ENCODE measurements at places on chromosomes 1 and 21.
A peak's percentile ranks its signal among the peaks of the same experiment; 100 is the strongest.

DNA sequence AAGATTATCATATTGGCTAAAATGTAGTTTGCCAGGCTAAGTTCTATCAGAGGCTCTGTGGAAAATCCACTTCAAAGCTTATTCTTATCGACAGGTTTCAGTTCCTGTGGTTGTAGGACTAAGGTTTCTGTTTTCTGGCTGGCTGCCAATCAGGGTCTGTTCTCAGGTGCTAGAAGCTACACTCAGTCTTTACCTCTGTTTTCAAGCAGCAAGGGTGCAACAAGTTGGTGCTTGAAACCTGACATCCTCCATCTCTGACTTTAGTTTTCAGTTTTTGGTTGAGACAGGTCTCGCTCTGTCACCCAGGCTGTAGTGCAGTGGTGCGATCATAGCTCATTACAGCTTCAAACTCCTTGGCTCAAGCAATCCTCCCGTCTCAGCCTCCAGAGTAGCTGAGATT, 15.3 kb upstream of the TMCO2 start:
- no peak for DNase-seq

- no peak for DNase-seq
Measured at GRCh38 chr1:207654320-207654719, 9.4 kb downstream of the CR1L start.

DNA sequence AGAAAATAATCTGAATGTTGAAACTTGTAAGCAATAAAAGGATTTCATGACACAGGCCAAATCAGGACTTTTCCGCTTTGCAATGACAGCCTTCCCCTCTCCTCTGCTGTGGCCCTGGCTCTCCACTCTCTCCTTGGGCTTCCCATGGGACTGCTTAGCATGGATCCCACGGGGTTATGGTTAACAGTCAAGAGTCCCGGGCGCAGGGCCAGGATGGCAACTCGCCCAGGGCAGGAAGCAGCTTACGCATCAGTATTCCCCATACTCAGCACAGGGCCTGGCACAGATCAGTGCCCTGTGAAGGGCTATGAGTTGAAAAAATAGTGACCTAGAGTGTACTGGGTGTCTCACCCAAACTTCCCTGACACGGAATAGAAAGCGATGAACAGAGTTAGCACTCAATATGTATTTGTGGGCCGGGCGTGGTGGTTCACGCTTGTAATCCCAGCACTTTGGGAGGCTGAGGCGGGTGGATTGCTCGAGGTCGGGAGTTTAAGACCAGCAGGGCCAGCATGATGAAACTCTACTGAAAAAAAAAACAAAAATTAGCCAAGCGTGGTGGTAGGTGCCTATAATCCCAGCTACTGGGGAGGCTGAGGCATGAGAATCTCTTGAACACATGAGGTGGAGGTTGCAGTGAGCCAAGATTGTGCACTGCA, 29.1 kb upstream of the GRHL3 start:
- DNase-seq = peak; percentile 96

DNA sequence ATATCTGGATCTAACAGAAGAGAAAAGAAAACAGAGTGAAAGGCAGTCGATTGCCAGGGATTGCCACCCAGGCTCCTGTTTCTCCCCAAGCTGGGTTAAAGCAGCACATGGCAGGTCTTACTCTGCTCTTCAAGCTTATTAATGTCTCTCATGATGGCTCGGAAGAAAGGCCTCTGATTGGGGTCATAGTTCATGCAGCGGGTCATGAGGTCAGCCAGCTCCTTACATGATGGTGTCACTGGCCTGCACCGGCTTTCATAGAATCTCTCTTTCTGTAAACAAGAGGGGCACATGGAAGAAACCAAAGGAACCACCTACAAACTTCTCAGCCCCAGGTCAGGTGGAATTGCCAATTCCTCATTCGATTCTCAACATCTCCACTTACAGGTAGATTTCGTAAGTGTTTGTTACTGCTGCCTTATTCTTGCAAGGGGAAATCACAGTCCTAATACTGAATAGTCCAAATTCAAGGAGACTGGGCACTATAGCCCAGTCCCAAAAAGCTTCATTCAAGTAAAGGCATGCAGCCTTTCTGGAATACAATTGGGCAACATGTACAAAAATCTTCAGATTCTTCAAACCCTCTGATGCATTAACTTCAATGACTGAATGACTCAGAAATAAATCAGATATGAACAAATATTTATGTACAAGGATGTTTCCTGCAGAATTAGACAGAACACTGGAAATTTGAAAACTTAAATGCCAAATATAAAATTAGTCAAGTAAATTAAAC, 96.6 kb downstream of the RAVER2 start:
- no peak for DNase-seq

- no peak for DNase-seq
Measured at GRCh38 chr1:54001591-54001990, 16.4 kb downstream of the LDLRAD1 start.

- DNase-seq = no peak
Measured at GRCh38 chr1:8356256-8357209, 38.6 kb downstream of the SLC45A1 start.

GRCh38 chr1:17670587-17671313, 84.4 kb upstream of the ACTL8 start:
- no peak for DNase-seq

DNA sequence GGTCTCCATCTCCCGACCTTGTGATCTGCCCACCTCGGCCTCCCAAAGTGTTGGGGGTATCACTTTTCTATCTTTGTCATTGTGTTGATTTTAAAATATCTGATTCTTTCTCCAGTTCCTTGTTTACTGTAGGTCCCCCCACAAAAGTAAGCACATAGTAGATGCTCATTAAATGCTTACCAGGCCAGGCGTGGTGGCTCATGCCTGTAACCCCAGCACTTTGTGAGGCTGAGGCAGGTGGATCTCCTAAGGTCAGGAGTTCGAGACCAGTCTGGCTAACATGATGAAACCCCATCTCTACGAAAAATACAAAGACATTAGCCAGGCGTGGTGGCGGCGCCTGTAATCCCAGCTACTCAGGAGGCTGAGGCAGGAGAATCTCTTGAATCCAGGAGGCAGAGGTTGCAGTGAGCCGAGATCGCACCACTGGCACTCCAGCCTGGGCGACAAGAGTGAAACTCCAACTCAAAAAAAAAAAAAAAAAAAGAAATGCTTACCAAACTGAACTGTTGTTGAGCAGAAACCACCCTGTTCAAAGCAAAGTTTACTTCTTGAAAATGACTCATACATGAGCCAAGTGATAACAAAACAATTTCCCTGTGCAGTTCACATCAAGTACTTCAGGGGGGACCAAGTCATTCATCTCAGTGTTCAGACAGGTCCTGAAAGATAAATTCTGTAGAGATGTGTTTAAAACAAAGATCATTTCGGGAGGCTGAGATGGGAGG, 24.3 kb upstream of the NID1 start:
- no peak for DNase-seq

GRCh38 chr1:28835237-28835650, 23.3 kb downstream of the OPRD1 start:
- peak; percentile 47 for DNase-seq

DNA sequence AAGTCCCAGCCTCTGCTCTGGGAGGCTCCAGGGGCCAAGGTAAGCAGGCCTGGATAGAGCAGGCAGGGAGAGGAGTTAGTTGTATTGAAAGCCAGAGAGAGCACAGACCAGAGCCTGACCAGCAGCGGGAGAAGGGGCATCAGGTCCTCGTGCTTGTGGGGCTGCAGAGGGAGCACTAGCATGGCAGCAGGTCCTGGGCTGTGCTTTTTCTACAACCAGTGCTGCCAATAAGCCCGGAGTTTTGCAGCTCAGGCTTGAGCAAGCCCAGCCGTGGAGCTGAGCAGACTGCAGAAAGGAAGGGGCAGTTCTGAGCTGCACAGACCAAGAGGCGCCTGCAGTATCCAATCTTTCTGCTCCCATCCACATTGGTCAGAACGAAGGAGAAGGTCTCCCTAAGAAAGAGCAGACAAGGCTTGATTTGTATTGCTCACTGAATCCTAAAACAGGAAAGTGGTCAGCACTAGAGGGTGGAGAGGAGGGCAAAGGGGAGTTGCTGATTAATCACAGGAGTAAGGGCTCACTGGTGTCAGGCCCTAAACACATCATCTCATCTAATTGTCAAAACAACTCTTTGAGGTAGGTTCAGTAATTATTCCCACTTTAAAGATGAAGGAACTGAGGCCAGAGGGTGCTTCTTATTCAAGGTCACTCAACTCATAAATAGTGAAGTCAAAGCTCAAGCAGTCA, 2.7 kb downstream of the DENND2D start:
- no peak for DNase-seq

- DNase-seq = no peak
Measured at GRCh38 chr1:153533689-153534201, 2.0 kb downstream of the S100A6 start.

DNA sequence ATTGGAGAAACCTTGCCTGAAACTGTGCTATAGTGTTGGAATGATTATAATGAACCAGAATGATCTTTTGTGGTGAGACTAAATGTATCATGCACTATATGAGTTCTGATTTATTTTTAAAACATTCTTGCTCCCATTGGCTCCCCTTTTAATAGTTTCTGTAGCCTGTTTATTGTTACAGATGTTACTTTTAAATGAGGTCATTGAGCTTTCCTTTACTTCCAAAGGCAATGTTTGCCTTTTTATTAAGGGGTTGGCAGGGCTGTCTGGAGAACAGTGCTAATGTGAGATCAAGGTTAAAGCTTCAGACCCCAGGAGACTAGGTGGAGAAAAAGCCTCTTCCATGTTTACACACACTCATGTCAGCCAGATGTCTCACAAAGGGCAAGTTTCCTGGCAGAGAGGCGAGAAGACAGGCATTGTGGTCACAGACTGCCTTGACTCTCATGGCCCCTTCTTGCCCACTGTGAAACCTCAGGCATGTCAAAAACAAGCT, 120.6 kb upstream of the RAVER2 start:
- DNase-seq = no peak

DNA sequence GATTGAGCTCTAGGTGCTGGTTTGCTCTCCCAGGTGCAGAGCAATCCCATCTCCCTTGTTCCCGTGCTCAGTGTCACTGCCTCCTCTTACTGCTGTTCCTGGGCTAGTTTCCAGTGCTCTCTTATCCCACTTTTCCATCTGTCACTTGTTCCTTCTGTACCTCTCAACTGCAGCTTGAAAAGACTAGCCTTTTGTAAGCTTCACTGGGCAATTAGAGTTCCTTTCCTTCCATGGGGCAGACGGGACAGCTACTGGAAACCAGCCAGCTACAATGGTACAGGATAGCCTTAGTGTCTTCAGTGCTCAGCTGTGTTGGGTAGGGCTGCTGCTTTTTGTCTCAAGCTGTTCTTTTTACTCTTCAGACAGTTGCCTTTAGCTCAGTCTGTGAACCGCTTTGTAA, 31.6 kb downstream of the AGT start:
- DNase-seq = no peak

GRCh38 chr1:192610112-192610889, 25.6 kb upstream of the RGS13 start:
- no peak for DNase-seq

DNA sequence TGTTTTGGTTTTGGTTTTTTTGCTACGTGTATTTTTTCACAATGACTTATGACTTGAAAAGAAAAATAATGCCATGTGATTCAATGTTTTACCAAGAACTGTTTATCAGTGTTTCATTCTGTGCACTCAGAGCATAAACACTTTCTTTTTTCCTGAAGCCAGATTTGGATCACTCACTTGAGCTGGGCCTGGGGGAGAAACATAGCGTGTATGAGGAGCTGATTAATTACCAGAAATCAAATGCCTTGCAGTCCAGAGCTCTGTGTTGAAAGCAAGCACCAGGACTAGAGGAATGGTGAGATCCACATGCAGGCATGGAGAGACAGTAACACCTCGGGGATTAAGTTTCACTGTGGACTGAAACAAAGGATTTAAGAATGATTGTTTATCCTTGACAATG, 642.1 kb upstream of the ADGRL2 start:
- DNase-seq = no peak

DNA sequence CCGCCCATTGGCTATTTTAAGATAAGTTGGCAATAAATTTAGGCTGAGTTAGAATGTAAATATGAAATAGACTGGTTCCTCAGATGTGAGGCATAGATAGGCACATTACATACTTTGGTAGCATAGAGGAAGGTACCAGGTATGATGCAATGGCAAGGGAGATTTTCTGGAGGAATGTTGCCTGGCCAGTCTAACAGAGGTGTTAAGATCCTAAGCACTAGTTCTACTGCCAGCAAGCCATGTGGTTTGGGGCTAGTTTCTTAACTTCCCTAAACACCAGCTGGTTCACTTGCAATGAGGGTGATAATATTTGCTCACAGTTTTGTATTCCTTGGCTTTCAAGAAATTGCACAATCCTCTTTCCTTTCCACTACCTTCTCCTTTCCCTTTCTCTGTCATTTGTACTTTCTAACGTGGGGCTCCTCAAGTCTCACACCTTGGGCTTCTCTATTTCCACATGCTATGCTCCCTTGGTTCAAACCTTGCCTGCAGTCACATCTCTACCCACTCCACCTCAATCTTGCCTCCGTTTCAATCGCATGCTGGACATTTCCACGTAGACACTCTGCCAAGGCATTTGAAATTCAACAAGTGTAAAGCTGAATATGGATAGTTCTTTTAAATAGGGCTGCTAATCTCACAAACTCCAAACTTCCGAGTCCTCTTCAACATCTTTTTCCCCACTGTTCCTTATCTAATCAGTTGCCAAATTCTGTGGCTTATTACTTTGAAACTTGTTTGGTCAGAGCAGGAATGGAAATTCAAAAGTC, 4.7 kb upstream of the CD55 start:
- DNase-seq = no peak

GRCh38 chr1:153919876-153920852, 2.6 kb downstream of the GATAD2B start:
- no peak for DNase-seq

- DNase-seq = no peak
Measured at GRCh38 chr21:38631206-38631605, 132.9 kb upstream of the ERG start.

- no peak for DNase-seq
Measured at GRCh38 chr1:219480011-219480410, 132.9 kb downstream of the ZC3H11B start.

- no peak for DNase-seq
Measured at GRCh38 chr1:17828991-17829390, 73.9 kb downstream of the ACTL8 start.

Data from NCI-H1436 (cell line).